Tibial nerve (tissue), 4 donors: ENCODE measurements at places on chromosomes 7 and 10. TPM values are rescaled to one million over a fixed set of nuclear protein-coding genes. Genes with fewer than 3 reads are reported as not detected.

The NPFFR1 gene
- total RNA-seq, result 5.4 TPM

The JAKMIP3 gene
- total RNA-seq, result 0.44 TPM

GRCh38 chr7:21368317-21368716, 59.6 kb upstream of the SP4 start:
- DNase-seq, result no peak

DNA sequence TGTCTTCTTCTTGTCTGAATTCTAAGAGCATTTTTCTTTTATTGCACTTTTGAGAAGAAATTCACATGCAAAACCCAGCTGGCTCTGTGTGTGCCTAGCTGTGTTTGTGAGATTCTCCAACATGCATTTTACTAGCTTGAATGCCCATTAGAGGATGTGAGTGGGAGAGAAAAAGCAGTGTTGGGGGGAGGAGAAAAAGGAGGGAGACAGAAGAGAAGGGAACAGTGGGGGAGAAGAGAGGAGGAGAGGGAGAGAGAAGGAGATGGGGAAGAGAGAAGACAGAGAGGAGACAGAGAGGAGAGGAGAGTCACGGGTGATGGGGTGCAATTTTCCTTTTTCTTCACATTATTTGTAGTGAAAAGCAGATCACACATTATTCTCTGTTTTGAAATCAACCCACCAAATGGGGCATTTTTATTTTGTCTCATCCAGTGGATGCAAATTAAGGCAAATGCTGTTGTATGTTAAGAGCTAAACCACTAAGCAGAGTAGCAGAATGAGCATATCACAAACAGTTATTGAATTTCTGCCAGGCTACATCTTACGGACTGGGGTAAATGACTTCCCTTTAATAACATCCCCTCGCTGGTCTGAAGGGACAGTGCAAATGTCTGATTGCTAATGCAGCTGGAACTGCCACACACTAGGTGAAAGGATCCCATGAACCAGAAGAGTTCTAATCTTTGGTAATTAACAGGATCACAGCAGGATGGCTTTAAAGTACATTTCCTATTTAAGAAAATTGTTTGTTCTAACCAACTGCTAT, 849 bp downstream of the LRRN3 start:
- DNase-seq, result no peak

DNA sequence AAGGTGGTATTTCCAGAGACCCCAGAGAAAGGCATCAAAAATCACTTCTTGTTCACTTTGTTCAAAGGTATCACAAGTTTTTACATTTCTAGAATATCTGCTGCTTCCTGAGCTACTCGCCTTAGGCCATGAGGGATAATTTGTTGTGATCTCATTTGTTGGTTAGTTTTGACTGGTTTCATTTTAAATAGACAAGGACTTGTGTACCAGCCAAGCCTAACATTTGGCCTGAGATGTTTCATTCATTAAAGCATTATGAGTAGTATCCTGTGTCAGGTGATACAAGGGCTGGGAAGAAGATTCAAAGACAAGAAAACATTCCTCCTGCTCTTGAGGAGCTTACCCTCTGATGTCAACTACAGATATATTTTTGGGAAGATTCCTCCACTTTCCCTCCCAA, 170.3 kb upstream of the FAM171A1 start:
- no peak for DNase-seq

GRCh38 chr7:66640802-66641525, 12.3 kb downstream of the KCTD7 start:
- no peak for DNase-seq

GRCh38 chr7:107039199-107039900, 5.2 kb upstream of the PRKAR2B start:
- DNase-seq, result no peak

The AKR1C4 gene
- not detected for total RNA-seq

The NPTX2 gene
- 36.3 TPM for total RNA-seq

- DNase-seq, result no peak
These were observed 21.3 kb upstream of the LRGUK start for GRCh38 chr7:134105841-134106240.

- no peak for DNase-seq
These were observed 16.4 kb upstream of the BHLHA15 start for GRCh38 chr7:98194672-98195457.

GRCh38 chr10:103679096-103679790, 176.1 kb downstream of the SH3PXD2A start:
- DNase-seq, result no peak

DNA sequence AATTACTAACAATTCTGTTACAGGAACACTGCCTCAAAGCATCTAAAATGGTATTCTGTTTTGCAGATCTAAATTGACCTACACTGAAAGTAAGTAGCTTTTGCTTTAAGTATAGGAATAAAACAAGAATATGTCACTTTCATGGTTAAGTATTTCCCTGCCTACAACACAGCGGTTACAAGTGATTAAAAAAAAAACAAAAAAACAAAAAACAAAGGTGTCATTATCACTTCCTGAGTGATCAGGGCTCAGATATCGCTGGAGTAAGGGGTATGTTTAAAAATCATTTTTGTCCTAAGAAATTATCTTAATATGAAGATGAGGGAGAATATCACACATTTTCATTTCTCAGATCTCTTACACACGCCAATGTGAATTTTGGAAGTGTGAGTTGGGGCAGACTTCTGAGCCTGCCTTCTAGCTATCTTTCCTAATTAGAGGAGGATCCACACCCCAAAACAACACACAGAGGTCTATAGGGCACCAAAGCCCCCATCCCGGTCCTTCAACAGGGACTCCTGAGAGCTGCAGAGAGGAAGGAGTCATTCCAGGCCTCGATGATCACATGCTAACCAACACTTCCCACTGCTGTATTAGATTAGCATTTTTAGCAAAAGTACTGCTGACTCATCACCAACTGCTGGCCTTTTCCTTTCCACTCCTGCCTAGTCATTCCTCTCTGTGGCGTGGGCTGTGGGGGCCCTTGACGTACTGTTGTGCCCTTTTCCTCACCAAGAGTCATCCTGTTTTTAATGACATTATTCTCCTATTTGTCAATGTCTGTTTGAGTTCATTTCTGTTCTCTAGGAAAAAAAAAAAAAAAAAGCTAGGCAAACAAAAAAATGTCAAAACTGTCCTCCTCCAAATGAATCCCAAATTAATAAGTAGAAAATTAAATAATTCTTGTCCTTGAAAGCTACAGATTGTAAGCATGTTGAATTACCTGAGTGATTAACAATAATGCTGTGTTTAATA, 31.2 kb downstream of the PRTFDC1 start:
- no peak for DNase-seq

The FKBP6 gene
- total RNA-seq, result not detected

DNA sequence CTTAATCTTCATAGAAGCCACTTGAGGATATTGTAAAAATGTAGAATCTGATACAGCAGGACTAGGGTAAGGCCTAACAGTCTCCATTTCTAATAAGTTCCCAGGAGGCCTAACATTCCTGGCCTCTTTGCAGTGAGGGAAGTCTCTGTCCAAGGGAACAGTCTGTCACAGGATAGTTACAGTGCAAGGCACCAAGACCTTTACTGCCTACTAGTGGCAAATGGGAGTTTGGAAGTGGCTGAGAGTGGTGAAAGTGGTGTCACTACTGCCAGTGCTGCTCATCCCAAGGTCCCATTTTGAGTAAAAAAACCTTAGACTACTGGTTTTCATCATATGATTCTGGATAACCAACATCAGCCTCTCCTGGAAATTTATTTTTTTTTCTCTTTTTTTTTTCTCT, 619.5 kb upstream of the SEMA3D start:
- DNase-seq, result no peak
